ENCODE measurements at places on chromosomes 12 and 14.
A peak's percentile ranks its signal among the peaks of the same experiment; 100 is the strongest.

DNA sequence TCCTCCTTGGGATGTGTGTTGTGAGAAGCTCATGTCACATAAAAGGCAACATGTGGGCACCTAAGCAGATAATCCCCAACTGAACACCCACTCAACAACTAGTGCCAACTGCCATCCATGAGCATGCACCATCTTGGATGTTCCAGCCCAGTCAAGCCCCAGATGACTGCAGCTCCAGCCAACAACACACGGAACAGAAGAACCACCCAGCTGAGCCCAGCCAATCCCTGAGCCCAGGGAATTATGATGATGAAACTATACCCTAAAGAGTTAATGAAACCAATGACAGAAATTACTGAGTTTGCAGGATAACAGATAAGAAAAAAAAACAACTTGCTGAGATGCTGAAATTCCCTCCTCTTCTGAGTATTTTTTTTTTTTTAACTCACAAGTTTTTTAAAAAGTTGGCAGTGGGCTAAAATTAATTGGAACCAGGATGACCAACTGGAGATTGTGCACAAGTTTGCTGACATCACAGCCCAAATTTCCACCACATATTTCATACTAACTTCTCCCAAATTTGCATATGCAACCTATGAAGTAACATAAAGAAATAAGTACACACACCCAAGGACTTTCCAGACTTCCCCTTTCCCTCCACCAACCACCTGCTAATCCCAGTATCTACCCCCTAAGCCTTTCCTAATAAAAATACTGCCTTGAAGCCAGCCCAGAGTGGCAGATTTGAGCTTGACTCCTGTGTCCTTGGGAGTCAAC, 124.5 kb downstream of the KSR2 start:
- DNase-seq, result no peak

DNA sequence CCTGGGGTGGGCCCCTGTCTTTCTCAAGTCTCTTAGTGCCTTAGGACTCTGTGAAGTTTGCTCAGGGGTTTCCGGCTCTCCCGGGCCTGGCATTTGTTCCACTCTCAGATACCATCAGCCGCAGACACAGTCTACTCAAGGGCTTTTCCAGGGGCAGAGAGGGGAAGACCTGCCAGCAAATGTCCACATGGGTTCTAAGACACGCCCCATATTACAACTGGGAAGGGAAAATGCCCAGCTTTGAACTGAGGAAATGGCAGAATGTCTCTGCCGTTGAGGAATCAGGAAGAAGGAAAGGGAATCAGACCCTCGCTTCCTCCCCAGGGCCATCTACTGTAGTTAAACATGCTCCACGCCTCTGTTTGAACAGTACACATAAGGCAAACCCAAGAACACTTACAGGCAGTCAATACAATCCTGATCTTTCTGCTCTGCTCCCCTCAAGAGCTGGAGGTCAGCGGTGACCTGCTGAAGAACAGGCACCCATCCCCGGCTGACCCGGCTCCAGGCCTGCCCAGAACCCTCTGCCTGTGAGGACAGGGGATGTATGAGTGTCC, 7.9 kb downstream of the CCDC85C start:
- DNase-seq, result no peak

- no peak for DNase-seq
These were observed 84.5 kb upstream of the RTL1 start for GRCh38 chr14:100988011-100988410.

- DNase-seq, result no peak
These were observed 29.4 kb downstream of the CCER1 start for GRCh38 chr12:90925562-90925961.

DNA sequence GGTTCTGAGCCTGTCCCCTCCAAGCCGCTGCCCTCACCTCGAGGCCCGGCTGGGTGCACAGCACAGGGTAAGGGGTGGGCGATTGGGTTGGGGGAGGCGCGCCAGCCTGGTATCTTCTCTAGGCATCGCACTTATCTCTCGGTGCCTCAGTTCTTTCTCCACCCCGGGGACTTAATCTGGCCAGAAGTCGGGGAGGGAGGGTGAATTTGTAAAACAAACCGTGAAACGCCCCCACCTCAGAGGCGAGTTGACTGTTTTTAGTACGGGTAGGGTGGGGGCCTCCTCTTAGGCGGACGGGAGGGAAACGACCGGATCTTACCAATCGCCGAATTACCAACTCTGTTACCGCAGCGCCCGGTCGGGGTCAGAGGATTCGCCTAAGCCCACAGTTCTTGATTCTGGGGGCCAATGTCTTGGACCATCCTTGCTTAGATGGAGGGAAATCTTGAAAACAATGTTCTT, 1.4 kb upstream of the TBX3 start:
- peak; percentile 53 for DNase-seq

DNA sequence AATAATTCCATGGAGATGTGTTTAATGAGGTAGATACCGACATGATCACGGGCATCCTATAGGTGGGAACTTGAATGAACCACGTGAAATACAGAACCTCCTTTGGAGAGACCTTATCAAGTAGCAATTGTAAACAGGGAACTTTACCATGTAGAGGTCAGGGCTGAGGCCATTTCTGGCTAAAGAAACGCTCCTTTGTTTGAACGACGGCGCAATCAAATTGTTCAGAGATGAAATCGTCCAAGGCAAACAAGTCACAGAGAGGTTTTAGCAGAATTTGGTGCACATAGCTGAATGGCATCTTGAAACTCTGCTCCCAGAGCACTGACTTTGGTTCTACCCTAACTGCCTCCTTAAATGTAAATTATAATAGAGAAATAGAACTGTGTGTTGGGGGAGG, 9.8 kb downstream of the PRIMA1 start:
- DNase-seq, result no peak

DNA sequence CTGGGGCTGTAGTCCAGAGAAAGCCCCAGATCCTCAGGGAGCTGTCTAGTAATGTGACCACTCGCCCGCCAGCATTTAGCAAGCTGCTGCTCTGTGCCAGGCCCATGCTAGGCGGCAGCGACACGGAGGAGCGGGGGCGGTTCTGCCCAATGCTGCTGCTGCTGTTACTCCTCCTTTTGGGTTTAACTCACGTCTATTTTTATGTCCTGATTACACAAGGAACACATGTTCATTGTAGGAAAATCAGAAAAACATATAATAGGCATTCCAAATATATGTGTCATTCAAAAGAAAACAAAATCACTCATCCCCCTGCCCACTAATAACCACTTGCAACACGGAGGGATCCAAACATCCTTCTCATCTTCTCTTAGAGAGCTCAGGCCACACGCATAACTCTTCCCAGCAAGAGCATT, 30.4 kb downstream of the CCDC92 start:
- DNase-seq, result peak; percentile 89

DNA sequence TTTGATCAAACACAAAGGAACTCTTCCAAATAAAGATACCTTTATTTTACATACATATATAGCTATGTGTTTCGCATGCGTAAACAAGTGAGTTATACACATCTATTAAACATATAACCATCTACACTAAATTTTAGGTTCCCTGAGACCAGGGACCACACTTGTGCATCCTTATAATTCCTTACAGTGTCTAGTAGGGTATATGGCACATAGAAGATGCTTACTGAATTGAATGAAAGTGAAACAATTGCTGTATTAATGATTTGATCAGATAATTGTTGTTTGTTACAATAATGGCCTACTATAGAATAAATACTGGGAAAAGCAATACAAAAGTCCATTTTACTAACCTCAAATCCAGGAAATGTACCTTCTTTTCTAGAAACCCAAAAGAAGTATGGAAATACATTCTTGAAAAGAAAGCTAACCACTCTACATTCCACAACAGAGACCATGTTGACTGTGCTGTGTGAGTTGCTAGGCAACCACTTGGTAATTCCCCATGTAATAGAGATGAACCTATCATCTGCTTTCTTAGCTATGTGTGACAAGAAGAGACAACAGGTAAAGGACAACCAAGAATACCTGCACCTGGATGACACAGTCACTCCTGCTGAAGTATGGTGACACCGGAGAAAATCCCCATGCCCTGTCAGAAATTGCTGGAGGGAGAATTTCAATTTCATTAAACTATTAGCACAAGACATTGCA, 11.9 kb upstream of the CIPC start:
- DNase-seq, result peak; percentile 29

DNA sequence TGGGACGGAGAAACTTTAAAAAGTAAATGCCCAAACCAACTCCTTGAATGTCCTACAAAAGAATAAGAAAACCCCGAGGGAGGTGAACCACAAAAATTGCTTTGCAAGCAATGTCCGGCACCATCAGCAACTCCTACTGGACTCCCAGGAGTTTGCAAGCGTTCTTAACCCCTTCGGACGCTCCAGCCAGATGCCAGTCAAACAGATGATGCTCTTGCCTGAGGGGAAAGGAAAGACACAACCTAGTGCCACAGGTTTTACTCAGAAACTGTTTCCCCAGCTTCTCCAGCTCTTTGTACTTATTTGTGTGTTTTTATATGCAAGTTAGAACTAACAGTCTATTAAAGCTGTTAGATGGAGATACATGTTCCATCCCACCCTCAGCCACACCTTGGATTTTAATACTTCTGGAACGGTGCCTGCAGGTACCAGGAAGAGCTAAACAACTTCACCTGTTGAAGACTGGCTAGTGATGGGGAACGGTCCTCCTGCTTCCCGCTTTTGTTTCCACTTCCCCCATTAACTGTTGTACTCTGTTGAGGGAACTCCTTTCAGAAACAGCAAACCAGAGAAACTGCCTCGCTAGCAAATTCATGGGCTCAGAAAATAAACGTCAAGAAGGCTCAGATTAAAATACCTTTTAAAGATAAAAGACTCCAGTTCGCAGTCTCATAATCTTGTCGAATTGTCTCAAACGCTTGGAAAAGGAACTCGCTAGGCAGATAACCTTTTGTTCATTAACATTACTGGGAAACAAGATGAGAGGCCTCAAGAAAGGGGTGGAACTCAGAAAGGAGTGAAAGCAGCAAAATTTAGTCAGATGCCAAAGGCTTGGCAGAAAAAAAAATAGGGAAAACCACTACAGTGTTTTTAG, 1.1 kb upstream of the FERMT2 start:
- DNase-seq, result peak; percentile 87

DNA sequence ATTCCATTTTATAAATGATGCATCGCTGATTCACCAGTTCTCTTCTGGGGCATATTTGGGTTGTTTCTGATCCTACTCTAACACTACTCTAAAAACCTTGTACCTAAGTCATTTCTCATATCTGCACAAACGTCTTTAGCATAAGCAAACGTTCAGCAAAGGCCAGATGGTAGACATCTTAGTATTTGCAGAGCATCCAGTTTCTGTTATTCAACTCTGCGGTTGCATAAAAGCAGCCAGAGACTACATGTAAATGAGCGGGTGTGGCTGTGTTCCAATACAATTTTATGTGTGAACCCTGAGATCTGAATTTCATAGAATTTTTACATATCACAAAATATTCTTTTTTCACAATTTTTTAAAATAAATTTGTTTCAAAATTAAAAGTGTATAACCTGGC, 22.8 kb upstream of the MMP17 start:
- DNase-seq, result no peak

DNA sequence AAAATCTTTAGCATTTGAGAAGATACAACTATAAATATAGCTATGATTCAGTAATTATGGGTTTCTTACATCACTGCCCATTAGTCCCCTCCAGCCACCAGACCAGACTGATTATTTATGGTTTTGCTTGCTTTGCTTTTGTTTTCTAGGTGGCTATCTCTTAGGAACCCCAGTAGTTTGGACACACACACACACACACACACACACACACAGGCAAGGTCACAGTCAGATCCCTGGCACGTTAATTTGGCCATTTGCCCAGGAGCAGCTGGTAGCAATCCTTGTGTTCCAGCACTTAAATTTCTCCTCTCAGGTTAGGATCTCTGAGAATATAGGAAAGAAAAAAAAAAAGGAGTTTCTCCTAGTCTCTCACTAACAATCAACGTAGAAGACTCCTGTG, 90.2 kb upstream of the RESF1 start:
- peak; percentile 44 for DNase-seq

GRCh38 chr12:64791036-64791435, 31.8 kb upstream of the GNS start:
- DNase-seq, result no peak

DNA sequence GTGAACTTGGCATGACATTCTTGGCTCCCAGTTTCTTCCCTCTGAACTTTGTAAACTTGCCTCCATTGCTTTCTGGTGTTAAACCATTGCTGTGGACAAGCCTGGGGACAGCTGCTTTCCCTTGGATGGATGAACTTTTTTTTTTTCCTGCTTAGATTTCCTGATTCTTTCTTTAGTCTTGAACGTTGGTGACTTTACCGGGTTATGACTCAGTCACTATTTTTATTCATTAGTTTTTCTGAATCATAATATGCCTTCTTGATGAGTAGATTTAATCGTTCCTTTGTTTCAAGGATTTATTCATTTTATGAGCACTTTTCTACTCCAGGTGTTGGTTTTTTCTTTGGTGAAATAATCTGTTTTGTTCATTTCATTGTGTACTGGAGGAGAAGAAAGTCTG, 155.0 kb upstream of the RTL1 start:
- DNase-seq, result peak; percentile 30

GRCh38 chr12:32734952-32735351, 20.7 kb downstream of the YARS2 start:
- no peak for DNase-seq

GRCh38 chr12:107775093-107775721, 703 bp downstream of the ASCL4 start:
- DNase-seq, result no peak

DNA sequence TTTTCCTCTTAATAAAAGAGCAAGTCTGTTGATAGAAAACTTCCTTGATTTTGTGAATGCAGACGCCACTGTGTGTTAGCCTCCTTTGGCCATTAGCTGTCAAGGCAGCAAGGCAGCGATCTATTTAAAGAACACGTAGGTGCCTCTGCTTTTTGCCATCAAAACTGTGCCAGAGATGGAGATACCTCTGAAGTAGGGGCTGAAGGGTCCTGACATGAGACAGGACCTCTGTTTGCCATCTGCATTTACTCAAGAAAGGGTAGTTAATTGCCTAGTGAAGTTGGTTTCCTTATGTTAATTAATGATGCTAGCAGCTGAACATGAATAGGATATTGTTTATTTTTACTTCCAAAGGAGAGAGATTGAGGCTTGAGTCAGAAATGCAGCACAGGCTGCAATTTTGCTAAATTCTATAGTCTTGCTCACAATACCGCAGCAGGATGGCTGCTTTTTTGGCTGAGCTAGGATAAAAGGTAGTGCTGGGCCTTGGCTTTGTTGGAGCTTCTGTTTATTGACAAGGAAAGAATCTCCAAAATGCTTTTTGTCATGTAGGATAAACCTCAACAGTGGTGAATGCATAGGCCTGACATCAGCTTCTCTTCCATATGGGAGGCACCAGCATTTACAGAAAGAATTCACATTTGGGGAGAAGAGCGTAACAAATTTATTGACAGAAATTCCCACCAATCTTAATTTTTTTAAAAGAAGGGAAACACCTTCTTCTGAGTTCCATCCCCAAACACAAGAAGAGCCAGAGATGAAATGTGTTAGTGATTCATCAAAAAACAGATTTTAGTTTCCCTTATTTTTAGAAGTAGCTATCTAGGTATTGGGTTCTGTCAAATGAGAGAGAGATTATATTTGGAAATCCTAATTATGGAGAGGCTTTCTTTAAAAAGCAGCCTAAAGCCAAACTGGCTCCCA, 13.9 kb upstream of the RPH3A start:
- DNase-seq, result no peak

GRCh38 chr12:96143392-96143791, 50.8 kb upstream of the ELK3 start:
- DNase-seq, result no peak

- no peak for DNase-seq
These were observed 358.4 kb upstream of the SOX5 start for GRCh38 chr12:24307716-24308335.

All from EL (cell line).